Activated CD4-positive, alpha-beta T cell treated with anti-CD3 and anti-CD28 coated beads, Interleukin-2, amount 50 U/mL, for 1 hour (primary cell): ENCODE measurements at places on chromosomes 12 and 14.

GRCh38 chr12:27331291-27331926, 1.2 kb upstream of the BMAL2 start:
- DNase-seq = no peak

- DNase-seq = no peak
Observed at GRCh38 chr14:44979740-44980356, 17.9 kb downstream of the TOGARAM1 start.

DNA sequence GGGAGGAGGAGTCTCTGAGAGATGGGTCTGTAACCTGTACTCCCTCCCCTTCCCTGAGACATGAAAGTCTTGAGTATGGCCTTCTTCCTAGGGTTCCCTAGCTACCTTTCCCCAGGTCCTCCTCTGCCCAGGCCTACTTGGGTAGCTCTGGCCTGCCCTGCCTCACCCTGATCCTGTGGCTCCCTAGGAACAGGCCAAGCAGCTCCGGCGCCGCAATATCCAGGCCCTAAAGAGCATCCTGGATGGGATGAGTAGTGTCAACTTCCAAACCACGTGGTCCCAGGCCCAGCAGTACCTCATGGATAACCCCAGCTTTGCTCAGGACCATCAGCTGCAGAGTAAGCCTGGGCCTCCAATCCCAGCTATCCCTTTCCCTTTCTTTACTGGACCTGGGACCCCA, 12.3 kb downstream of the PRPF40B start:
- no peak for DNase-seq

DNA sequence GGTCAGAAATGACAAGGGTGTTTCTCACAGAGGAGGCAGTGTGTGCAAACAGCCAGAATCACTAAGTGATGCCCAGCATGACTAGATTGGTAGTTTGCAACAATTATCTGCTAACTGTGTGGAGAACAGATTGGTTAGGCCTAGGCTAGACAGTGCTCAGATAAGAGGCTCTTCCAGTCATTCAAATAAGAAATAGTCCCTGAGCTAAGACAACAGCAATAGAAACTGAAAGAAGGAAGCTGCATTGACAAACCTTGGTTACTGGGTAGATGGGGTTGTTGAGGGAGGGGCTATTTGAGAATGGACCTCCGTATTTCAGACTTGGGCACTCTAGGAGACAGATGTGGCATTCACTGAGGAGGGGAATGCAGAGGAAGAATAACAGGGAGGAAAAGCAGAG, 255.0 kb upstream of the NPAS3 start:
- no peak for DNase-seq
